Ovary (tissue), 10 donors: ENCODE measurements at places on chromosomes 13 and 19.

DNA sequence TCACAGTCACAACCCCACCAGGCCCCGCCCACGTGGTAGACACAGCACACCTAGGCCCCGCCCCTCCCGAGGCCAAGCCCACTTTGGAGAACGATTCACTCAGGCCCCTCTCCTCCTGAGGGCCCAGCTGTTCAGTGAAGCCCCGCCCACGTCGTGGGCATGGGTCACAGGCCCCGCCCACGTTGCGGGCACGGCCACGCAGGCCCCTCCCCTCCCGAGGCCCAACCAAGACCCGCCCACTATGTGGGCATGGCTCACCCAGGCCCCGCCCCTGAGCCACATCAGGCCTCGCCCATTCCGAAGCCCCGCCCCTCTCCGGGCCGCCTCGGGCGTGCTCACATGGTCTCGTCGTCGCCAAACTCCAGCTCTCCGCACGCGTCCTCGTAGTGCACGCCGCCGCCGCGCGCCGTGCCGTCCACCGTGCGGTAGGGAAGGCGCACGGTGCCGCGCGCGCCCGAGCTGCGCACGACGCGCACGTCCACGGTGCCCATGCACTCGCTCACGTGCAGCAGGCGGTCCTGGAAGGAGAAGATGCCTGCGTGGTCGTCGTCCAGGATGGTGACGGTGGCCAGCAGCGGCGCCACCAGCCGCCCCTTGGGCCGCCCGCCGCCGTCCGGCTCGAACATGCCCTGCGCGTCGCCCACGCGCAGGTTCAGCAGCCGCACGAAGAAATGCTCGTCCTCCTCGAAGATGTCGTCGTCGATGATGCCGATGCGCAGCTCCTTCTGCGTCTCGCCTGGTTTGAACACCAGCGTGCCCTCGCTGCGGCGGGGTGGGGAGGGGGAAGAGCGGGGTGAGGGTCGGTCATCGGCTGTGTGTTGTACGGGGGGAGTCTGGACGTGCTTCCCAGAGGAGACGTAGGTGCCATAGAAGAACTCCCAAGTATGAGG lies 24.0 kb downstream of the SLC8A2 start:
- peak; percentile 30 for DNase-seq
- no peaks in the 10 kb centered on the region for H3K27me3 ChIP-seq
- H3K4me3 ChIP-seq, result no peak overlapping the region
- H3K4me1 ChIP-seq, result peaks cover 4% of the 10 kb centered on the region
- no peak overlapping the region for H3K27ac ChIP-seq

GRCh38 chr13:78409172-78409571 lies 194.2 kb downstream of the POU4F1 start:
- H3K27ac ChIP-seq, result no peak overlapping the region
- H3K4me1 ChIP-seq, result no peaks in the 10 kb centered on the region

- no peak for DNase-seq
- H3K36me3 ChIP-seq, result no peaks in the 10 kb centered on the region
- no peaks in the 10 kb centered on the region for H3K4me1 ChIP-seq
- H3K27ac ChIP-seq, result no peak overlapping the region
- H3K4me3 ChIP-seq, result no peak overlapping the region
- no peaks in the 10 kb centered on the region for H3K27me3 ChIP-seq
These were observed 97.7 kb upstream of the DOCK9 start for GRCh38 chr13:99075268-99076191.

DNA sequence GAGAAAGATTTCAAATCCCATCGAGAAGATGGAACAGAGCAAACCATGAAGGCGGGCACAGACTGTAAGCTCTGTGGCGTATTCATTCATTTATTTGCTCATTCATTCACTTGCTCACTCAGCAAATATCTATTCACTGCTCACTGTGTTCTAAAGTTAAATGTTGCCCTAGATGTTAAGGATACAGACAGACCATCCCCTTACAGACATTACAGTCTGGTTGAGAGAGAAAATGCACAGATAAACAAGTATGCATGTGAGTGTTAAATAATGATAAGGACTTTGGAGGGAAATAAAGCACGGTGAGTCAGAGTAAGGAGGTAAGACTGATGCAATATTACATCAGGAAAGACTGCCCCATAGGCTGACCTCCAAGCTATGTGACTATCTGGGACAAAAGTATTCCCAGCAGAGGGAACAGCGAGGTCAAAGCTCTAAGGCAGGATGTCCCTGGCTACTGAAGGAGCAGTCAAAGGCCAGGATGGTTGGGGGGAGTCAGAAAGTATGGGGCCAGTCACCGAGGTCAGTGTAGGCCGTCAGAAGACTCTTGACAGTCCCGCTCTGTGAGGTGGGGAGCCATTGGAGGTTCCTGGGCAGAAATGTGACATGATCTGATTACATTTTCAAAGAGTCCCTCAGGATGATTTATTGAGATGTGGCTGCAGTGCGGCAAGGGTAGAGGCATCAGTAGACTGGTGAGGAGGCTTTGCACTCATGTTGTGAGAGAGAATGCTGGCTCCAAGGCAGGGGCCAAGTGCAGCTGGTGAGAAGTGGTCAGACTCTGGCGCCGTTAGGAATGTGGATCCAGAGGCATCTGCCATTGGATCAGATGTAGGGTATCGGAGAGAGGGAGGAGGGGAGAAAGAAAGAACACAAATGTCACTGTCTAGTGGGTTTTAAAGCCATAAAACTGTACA lies 37.9 kb downstream of the MBNL2 start:
- no peak for DNase-seq
- no peaks in the 10 kb centered on the region for H3K36me3 ChIP-seq
- peaks cover 44% of the 10 kb centered on the region for H3K4me1 ChIP-seq
- no peaks in the 10 kb centered on the region for H3K27me3 ChIP-seq

DNA sequence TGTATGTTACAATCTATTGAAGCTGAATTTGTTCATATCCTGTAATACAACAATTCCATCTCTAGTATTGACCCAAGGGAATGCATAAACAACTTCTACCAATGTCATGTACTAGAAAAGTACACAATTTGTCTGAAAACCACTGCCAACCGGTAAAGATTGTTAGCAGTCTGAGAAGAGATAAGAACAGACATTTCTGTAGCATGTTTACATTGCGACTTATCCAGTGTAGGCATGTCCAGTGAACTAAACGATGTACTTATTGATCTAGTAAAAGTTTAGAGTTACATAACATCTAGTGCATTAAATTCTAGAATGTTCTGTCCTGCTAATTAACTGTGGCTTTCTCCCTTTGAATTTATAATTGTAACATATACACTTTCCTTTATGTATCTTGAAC lies 425.9 kb downstream of the SLITRK6 start:
- DNase-seq, result no peak
- no peak overlapping the region for H3K27ac ChIP-seq
- H3K36me3 ChIP-seq, result no peaks in the 10 kb centered on the region
- H3K27me3 ChIP-seq, result no peaks in the 10 kb centered on the region
- H3K4me3 ChIP-seq, result no peak overlapping the region

GRCh38 chr19:11539495-11540365 lies 1.1 kb downstream of the CNN1 start:
- peak; percentile 72 for DNase-seq
- no peaks in the 10 kb centered on the region for H3K27me3 ChIP-seq
- H3K4me3 ChIP-seq, result peak overlapping the region; percentile 57
- no peaks in the 10 kb centered on the region for H3K36me3 ChIP-seq
- peaks cover 4% of the 10 kb centered on the region for H3K4me1 ChIP-seq

DNA sequence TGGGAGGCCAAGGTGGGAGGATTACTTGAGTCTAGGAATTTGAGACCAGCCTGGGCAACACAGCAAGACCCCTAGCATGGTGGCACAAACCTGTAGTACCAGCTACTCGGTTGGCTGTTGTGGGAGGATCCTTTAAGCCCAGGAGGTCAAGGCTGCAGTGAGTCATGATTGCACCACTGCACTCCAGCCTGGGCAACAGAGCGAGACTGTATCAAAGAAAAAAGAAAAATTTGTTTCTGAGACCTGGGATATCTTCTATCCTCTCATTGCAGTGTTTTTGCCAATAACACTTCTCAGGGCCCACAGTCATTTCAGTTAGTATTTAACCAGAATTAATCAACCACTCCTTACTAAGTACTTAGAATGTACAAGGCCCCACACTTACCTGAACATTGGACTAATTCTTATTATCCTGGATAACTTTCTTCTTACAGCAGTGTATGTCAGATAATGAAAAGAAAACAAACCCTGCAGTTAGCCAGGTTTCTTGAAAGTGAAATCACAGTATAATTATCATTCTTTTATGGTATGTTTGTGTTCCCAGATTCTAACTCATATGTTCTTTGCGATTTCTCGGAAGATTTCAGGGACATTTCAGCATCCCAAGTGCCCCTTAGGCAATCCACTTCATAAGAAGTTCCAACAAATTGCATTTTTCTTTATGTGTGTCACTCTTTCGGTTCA lies 75.6 kb upstream of the KLF5 start:
- H3K27me3 ChIP-seq, result no peaks in the 10 kb centered on the region
- no peak overlapping the region for H3K4me3 ChIP-seq
- DNase-seq, result no peak
- H3K36me3 ChIP-seq, result no peaks in the 10 kb centered on the region

DNA sequence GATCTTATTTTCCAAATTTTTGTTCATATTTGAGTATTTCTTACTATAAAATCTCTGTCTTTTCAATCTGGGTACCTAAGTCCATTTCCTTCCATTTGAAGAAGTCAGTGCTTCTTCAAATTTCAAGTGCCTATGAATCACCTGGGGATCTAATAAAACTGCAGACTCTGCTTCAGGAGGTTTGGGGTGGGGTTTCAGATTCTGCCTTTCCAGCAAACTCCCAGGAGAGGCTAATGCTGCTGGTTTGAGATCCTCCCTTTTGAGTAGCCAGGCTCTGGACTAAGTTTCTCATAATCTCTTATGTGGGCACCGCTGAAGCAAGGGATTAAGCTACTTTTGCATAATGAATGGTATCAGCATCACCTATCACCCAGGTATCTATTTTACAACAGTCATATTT lies 242.4 kb downstream of the RGCC start:
- DNase-seq, result no peak
- no peak overlapping the region for H3K4me3 ChIP-seq
- no peaks in the 10 kb centered on the region for H3K27me3 ChIP-seq
- H3K36me3 ChIP-seq, result no peaks in the 10 kb centered on the region
- peaks cover 9% of the 10 kb centered on the region for H3K4me1 ChIP-seq

- no peak for DNase-seq
- no peaks in the 10 kb centered on the region for H3K4me1 ChIP-seq
- H3K27ac ChIP-seq, result no peak overlapping the region
- H3K4me3 ChIP-seq, result no peak overlapping the region
- H3K27me3 ChIP-seq, result no peaks in the 10 kb centered on the region
- H3K36me3 ChIP-seq, result no peaks in the 10 kb centered on the region
These were observed 15.1 kb downstream of the SMG9 start for GRCh38 chr19:43739439-43740235.

GRCh38 chr19:30685426-30686000 lies 313.3 kb downstream of the ZNF536 start:
- H3K4me1 ChIP-seq, result no peaks in the 10 kb centered on the region
- H3K4me3 ChIP-seq, result no peak overlapping the region
- no peak overlapping the region for H3K27ac ChIP-seq

- H3K27ac ChIP-seq, result no peak overlapping the region
- no peaks in the 10 kb centered on the region for H3K27me3 ChIP-seq
- no peaks in the 10 kb centered on the region for H3K36me3 ChIP-seq
- no peak for DNase-seq
These were observed 977.0 kb upstream of the SLC10A2 start for GRCh38 chr13:104043184-104043583.

DNA sequence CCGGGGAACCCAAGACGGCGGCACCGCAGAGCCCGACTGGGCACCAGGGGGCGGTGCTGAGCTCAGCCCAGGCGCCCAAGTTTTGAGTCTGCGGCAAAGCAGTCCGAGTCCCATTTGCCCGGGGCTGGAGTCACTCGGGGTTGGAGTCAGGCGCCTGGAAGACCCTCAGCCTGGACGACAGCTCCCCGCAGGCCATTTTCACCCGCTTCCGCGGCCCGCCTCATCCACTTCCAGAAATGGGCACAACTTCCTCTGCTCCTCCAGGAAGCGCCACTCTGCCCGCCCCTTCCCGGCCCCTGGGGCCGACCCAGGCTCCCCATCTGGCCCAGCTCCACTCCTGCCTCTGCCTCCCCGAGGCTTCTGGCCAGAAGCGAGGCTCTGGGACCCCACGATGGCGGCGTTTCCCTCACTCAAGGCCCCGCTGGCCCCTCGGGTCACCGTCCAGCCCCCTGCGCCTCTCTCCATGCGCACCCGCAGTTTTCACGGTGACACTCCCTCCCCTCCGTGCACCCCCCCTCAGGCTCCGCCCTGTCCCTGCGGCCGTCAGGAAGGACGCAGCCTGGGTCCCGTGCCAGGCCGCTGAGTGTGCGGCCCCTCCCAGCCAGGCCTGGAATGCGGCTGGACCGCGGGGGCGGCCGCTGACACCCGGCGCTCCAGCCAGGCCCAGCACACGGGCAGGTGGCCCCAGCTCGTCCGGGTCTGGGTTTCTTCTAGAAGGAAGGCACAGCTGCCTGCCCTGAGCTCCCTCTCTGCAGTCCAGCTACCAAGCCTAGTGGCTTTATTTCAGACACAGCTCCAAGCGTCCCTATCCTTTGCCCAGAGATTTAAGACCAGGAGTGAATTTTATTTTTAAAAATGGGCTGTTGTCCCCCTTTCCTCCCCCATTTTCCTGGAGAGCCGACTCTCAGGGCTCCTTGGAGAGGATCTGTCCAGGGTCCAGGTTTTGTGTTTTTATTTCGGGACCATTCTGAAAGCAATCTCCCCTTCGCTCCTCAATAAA lies 4.7 kb downstream of the SERTAD1 start:
- peaks cover 2% of the 10 kb centered on the region for H3K4me1 ChIP-seq
- no peaks in the 10 kb centered on the region for H3K27me3 ChIP-seq
- peak overlapping the region; percentile 98 for H3K27ac ChIP-seq
- H3K4me3 ChIP-seq, result peak overlapping the region; percentile 67
- no peaks in the 10 kb centered on the region for H3K36me3 ChIP-seq
- DNase-seq, result peak; percentile 96

GRCh38 chr13:41588899-41589298 lies 131.5 kb downstream of the RGCC start:
- DNase-seq, result no peak
- H3K36me3 ChIP-seq, result no peaks in the 10 kb centered on the region
- H3K27me3 ChIP-seq, result no peaks in the 10 kb centered on the region
- no peaks in the 10 kb centered on the region for H3K4me1 ChIP-seq

- DNase-seq, result no peak
- H3K36me3 ChIP-seq, result no peaks in the 10 kb centered on the region
- no peaks in the 10 kb centered on the region for H3K27me3 ChIP-seq
- no peak overlapping the region for H3K27ac ChIP-seq
- H3K4me3 ChIP-seq, result no peak overlapping the region
- peaks cover 2% of the 10 kb centered on the region for H3K4me1 ChIP-seq
These were observed 476.8 kb downstream of the COG6 start for GRCh38 chr13:40132249-40132648.

DNA sequence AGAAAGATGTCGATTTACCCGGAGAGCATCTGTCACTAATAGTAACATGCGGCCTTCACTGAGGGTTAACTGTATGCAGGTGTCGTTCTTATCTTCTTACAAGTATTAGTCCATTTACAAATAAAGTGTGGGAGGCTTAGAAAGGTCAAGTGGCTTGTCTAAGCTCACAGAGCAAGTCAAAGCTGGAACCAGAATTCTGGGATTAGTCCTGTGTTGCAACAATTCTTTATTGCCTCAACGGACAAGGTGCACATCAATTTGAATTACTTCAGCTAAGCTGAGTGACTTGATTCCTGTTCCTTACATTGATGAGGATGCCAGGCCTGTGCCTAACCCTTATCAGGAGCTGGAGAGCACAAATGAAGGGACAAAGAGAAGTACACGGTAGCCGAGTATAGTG lies 1193.6 kb downstream of the UQCRFS1 start:
- H3K4me3 ChIP-seq, result no peak overlapping the region
- no peaks in the 10 kb centered on the region for H3K4me1 ChIP-seq
- H3K36me3 ChIP-seq, result no peaks in the 10 kb centered on the region
- no peak overlapping the region for H3K27ac ChIP-seq
